AG04450 (cell line): ENCODE measurements at places on chromosomes 13 and 19.

DNA sequence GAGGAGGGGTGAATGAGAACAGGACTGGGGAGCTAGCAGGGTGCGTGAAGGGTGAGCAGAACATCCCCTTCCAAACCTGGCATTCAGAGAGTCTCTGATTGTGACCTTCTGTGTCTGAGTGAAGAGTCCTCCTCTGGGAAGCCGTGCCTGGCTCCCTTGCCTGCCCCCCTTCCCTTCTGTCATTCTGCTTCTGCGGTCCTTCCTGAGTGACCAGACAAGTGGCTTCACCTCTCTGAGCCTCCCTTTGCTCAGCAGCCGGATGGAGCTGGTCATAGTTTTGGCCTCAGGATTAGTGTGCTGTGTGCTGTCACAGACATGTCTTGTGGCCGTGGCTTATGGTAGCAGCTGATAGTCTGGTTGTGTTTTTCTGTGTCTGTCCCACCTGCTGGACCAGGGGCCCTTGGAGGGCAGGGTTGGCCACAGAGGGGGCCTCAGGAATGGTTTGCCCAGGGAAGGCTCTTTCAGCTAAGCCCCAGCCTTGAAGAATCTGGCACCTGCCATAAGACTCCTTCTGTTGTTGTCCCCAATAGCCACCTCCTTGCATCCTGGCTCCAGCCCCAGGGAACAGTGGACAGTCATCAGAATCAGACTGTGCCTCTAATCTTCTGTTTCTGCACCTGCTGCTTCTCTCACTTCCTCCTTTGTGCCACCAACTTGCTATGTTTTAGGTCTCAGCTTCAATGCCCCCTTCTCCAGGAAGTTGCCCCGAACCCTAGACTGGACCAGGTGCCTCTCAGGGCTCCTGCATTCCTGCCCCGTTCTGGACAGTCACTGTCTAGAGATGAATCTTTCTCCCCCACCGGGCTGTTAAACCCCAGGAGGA is 5.9 kb downstream of the CLPTM1 start:
- no peak for DNase-seq

- no peak for DNase-seq
Observed at GRCh38 chr13:80069374-80069773, 271.6 kb downstream of the SPRY2 start.

DNA sequence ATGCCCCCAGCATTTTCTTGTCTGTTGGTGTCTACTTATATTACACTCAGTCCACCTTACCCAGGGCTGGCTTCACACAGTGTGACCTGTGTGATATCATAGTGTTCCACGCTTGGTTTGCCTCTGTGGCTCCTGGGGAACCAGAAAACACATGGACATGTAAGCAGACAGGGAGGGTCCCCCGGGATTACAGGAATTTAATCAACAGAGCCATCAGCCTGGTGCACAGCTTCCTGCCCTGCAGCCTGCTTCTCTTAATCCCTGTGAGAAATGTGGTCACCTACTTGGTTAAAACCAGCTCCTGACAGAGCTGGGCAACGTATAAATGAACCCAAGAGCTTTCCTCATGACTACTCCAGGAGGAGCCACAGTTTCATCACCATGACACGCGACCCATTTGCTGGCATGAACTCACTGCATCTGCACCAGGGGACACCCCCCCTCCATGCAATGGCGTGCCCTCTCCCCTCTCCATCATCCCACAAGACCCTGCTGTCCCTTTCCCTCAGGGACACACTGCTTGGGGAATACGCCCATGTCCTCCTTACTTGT is 152.1 kb downstream of the UQCRFS1 start:
- DNase-seq = no peak

- DNase-seq = no peak
Observed at GRCh38 chr13:46647512-46648065, 94.6 kb downstream of the LRCH1 start.

GRCh38 chr13:86760620-86761019 is 910.6 kb upstream of the SLITRK5 start:
- no peak for DNase-seq

GRCh38 chr13:41053384-41053826 is 7.9 kb upstream of the WBP4 start:
- no peak for DNase-seq

GRCh38 chr13:108044954-108045353 is 170.4 kb downstream of the LIG4 start:
- DNase-seq = no peak

- DNase-seq = no peak
Observed at GRCh38 chr13:46577696-46578589, 25.0 kb downstream of the LRCH1 start.

DNA sequence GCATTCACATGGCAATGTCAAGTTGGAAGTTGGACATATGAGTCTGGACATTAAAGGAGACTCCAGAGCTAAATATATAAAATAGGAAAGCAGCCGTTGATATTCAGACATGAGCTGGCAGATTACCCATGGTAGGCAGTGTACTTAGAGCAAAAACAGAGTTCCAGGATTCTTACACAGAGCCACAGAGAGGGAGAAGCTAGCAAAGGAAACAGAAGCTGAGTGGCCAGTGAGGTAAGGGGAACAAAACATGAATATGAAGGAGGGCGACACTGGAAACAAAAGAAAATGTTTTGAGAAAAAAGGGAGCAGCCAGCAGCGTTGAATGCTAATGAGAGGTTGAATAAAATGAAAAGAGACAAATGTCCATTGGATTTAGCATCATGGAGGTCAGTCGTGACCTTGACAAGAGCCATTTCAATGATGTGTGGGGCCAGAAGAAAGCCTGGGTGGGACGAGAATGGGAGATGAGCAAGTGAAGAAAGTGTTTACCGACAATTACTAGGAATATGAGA is 198.4 kb downstream of the POU4F1 start:
- no peak for DNase-seq

- DNase-seq = no peak
Observed at GRCh38 chr13:70042193-70042592, 65.4 kb upstream of the ATXN8OS start.

DNA sequence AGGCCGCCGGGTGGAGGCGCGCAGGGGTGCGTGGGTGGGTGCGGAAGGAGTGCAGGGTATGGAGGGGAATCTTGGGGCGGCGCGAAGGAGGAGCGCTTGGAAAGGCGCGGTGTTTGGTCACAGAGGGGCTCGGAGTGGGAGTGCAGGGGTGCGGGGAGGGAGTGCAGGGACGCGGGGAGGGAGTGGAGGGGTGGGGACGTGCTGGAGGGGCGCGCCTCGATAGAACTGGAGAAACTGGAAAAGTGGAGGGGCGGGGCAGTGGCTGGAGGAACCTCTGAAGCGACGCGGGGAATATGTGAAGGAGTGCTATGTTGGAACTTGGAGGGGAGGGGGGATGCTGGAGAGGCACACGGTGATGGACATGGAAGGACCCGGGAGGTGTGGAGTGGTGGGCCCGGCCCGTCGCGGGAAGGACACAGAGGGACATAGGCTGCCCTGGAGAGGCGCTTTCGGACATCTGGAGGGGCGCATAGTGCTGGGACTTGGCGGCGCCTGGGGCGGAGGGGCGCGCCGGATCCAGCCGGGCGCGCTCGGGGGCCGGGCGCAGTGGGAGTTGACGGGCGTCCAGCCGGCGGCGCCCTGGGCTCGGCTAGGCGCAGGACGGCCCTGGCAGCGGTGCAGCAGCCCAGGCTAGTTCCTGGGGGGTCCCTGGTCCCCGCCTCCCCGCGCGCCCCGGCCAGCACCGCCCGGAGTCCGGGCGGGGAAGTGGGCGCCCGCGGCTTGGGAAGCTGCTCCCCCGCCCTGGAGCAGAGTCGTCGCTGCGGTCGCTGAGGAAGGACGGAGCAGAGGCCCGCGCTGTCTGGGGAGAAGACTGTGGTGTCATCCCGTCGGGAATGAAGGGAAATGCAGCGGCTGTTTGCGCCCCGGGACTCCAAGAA is 20.8 kb upstream of the SGCG start:
- DNase-seq = no peak

- DNase-seq = no peak
Observed at GRCh38 chr19:55383279-55384130, 587 bp downstream of the TMEM238 start.

DNA sequence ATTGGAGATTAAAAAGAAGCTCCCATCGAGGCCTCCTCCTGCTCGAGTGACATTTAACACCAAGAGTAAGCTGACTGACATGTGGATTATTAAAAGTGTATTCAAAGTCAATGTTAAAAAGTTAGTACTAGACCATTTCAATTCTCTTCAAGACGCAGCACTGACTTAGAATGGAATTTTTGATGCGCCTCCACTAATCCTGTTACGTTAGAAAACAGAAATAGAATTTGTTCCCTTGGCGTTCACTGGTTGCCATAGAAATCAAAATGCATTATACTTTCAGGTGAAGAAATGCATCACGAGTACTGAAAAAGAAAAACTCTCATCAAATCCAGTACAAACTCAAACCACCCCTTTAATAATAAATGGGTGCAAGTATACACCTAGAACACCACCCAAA is 42.2 kb downstream of the BRD4 start:
- DNase-seq = no peak

- no peak for DNase-seq
Observed at GRCh38 chr13:50712881-50713280, 130.6 kb downstream of the DLEU7 start.

- DNase-seq = no peak
Observed at GRCh38 chr13:20191311-20192157, 1.2 kb downstream of the GJB2 start.

DNA sequence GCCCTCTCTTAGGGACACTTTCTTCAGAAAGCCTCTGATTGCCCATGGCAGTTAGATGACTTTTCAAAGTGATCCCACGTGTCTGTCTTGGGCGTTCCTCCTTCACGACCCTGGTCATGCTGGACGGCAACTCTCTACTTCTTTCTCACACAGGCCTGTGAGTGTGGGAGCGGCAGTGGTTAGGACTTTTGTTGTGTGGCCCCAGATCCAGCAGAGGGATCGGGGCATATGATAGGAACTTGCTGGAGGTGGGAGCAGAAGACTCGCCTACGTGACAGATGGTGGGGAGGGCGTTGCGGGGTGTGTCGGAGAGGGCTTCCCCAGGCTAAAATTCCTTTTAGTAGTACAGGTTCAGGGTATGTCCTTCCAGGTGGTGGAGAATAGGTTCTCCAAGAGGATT is 289.5 kb upstream of the MAB21L1 start:
- no peak for DNase-seq

- no peak for DNase-seq
Observed at GRCh38 chr19:7678971-7679751, 1.5 kb upstream of the TRAPPC5 start.

- DNase-seq = peak; percentile 55
Observed at GRCh38 chr19:664913-665443, 2.0 kb upstream of the RNF126 start.

DNA sequence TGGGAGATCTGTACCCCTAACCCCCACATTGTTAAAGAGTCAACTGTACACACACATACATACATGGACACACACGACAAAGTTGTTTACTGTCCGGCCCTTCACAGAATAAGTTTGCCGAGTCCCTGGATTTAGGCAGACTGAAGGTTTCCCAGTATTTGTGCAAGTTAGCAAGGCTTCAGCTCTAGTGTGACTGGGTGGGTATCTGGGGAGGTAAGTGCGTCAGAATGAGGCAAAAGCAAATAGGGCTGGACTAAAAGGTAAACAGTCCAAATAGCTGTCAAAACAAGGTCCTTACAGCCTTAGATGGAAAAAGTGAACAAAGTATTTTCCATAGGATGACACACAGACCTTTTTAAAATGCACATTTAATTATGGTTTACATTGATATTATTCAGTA is 228.4 kb upstream of the UFM1 start:
- no peak for DNase-seq

GRCh38 chr13:112113348-112113747 is 46.4 kb downstream of the SOX1 start:
- DNase-seq = no peak

- DNase-seq = no peak
Observed at GRCh38 chr19:16470541-16470910, 1.2 kb downstream of the EPS15L1 start.

DNA sequence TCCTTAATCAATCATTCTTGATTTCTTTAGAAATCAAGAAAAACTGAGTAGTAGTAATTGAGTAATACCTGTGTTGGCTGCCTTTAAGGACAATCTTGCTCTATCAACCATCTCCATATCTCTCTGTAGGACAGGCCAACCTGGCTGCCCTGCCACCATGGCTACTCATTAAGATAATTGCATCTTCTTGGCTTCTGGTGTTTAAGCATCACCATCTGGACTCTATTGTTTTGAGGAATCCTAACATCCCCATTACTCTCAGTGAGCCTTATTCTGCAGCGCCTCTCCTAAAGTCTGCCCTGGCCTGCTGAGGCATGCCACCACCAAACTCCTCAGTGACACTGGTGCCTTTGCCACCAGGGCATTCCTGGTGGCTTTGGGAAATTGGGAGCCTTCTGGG is 442.6 kb upstream of the ZNF507 start:
- DNase-seq = no peak

DNA sequence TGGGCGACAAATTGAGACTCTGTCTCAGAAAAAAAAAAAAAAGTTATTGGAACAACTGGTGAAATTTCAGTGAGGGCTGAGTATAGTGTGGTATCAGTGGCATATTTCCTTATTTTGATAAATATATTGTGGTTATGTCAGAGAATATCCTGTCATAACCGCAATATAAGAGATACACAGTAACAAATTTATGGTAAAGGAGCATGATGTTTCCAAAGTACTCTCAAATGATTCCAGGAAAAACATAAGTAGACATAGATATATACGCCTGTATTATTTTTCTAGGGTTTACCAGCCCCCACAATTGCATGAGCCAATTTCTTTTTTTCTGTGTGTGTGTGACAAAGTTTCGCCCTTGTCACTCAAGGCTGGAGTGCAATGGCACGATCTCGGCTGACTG is 5.7 kb upstream of the C5AR1 start:
- no peak for DNase-seq

- DNase-seq = no peak
Observed at GRCh38 chr13:38819053-38819452, 132.2 kb downstream of the FREM2 start.
